Liver (tissue), 10 donors: ENCODE measurements at places on chromosomes 12 and 14. TPM values are rescaled to one million over a fixed set of nuclear protein-coding genes. Genes with fewer than 3 reads are reported as not detected.
A peak's percentile ranks its signal among the peaks of the same experiment; 100 is the strongest.

PARP2 gene
- 7.1 TPM for total RNA-seq

DNAI7 gene
- total RNA-seq: not detected

GRCh38 chr14:21106176-21106497 is 5.3 kb downstream of the TMEM253 start:
- DNase-seq: no peak

DNA sequence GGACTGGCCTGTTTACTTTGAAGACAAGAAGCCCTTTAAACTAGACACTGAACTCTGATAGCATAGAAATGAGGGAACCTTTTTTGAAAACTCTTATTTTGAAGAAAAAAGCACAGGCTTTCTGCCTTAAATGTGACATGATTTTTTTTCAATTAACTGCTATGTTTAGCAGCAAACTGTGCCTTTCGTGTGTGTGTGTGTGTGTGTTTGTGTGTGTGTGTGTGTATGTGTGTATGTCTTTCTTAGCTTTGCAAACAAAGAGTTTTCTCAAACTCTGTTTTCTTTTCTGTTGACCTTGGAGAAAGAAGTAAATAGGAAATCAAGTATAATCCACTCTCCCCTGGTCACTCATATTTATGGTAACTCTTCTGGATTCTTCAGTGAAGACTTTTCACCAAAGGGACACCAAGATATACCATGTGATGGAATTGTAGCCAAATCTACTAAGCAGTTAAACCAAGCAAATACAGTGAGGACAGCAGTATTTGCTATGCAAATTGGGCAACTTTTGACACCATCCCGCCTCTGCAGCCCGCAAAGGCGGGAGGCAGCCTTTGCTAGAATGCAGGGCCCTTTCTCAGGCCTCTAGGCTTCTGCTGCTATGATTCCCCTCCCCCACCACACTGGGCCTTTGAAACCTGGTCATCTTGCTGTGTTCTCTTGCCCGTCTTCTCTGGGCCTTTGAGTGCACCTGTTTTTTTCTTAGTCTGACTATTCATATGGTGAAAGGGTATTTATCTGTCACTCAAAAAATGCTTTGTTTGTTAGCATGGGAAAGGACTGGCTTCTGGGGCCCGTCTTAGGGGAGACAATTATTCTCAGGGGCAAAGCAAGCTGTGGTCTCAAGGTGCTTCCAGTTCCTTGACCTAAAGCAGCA is 107.9 kb downstream of the MYRFL start:
- DNase-seq: no peak

OR6J1 gene
- total RNA-seq: not detected

- no peak for DNase-seq
These were observed 8.1 kb upstream of the P2RX7 start for GRCh38 chr12:121124402-121125109.

- DNase-seq: no peak
These were observed 15.2 kb upstream of the LRP1-AS start for GRCh38 chr12:57162553-57163125.

KRT3 gene
- not detected for total RNA-seq

DNA sequence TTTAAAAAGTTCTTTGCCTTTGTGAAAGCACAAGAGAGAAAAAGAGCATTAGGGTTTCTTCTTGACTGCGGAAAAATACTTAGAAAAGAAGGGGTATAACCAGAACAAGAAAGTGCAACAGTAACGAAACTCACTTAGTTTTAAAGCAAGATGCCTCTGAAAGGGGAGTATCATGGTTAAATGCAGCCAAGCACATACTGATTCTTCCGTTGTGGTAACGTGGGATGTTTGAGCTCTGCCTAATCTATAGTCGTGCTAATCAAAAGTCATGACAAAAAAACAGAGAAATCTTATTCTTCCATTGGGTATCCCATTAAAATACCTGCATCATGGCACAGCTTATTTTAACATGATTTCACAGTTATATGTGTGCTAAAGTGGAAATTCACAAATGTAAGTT is 187.8 kb upstream of the LRFN5 start:
- no peak for DNase-seq

- DNase-seq: peak; percentile 17
These were observed 51.2 kb downstream of the SMIM41 start for GRCh38 chr12:52130711-52131110.

IL22 gene
- not detected for total RNA-seq

DNA sequence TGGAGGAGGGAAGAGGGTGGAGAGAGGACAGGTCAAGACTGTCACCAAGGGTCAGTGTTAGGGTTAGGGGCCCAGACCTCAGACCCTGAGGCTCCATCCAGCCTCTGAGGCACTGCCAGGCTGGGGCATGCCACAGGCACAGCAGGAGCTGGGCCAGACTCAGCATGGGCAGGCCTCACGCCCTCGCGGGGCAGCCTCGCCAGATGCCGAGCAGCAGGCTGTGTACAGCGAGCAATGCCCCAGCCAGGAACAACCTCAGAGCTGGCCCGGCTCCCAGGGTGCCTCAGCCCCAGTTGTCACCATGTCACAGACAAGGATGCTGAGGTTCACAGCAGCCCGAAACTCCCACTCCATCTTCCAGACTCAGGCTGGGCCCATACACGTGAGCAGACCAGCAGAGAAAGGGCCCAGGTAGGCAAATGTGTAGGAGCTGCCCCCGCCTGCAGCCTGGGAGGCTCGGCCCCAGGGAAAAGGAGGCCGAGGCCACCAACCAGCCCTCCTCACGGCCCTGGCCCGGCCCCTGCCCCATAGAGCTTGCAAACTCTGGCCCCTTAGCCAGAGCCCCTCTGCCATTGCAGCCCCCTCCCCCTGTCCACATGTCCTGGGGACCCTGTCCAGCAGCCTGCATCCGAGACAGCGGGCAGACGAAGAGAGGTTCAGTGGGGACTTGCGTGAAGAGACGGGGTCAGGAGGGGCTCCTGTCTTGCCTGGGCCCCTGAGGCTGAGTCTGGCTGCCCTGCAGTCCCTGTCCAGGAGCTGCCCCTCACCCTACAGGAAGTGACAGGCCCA is 7.5 kb downstream of the C14orf180 start:
- DNase-seq: no peak

GRCh38 chr14:65222440-65222858 is 120.1 kb upstream of the MAX start:
- peak; percentile 52 for DNase-seq

- DNase-seq: peak; percentile 62
These were observed 795 bp downstream of the SMAGP start for GRCh38 chr12:51269174-51270066.

SYNDIG1L gene
- not detected for total RNA-seq

DNA sequence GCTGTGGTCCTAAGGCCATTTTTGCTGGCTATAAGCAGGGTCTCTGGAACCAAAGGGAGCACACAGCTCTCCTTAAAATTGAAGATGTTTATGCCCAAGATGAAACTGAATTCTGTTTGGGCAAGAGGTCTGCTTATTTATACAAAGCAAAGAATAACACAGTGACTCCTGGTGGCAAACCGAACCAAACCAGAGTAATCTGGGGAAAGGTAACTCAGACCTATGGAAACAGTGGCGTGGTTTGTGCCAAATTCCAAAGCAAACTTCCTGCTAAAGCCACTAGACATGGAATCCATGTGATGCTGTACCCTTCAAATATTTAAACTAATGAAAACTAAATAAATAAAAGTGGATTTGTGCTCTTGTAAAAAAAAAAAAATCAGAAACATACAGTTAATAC is 29.6 kb upstream of the BICDL1 start:
- DNase-seq: no peak

- DNase-seq: no peak
These were observed 91.2 kb downstream of the CEP128 start for GRCh38 chr14:80850197-80850814.

- peak; percentile 62 for DNase-seq
These were observed 27.3 kb upstream of the CHPT1 start for GRCh38 chr12:101670007-101670671.

SLC39A5 gene
- total RNA-seq: 157 TPM

GRCh38 chr12:28563936-28564335 is 373.7 kb downstream of the CCDC91 start:
- no peak for DNase-seq

- no peak for DNase-seq
These were observed 228.1 kb upstream of the CNTN1 start for GRCh38 chr12:40464121-40464520.

- no peak for DNase-seq
These were observed 94.5 kb upstream of the VASH1 start for GRCh38 chr14:76666746-76667145.

- DNase-seq: no peak
These were observed 74.6 kb downstream of the SRRM4 start for GRCh38 chr12:119055977-119056376.

GRCh38 chr14:65356327-65356836 is 56.1 kb upstream of the FUT8 start:
- DNase-seq: no peak

- no peak for DNase-seq
These were observed 11.7 kb downstream of the ITPR2 start for GRCh38 chr12:26821212-26821701.

GRCh38 chr12:132071040-132071810 is 72.9 kb downstream of the DDX51 start:
- no peak for DNase-seq

GRCh38 chr14:97838986-97839385 is 1041.8 kb downstream of the VRK1 start:
- DNase-seq: no peak
